ENCODE measurements at places on chromosomes 1 and 21.

GRCh38 chr1:27994060-27994459, 34.3 kb downstream of the XKR8 start:
- peak; percentile 60 for DNase-seq

DNA sequence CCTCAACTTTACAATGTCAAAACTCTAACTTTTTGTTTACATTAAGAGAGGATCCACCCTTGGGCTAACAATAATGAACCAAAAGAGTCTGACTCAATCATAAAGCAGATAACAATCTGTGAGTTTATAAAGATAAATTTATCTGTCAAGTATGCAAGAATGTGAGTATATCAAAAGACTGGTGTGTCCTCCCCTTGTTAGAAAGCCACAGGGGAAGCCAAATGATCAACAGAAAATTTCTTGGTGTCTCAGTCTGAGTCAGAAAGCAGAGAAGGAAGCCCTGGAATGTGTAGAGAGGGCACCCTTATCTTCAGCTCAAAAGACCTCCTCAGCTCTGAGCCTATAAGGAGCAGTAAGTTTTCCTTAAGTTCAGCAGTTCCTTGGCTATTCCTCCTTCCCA, 13.9 kb upstream of the PDIK1L start:
- DNase-seq: no peak

- no peak for DNase-seq
Observed at GRCh38 chr1:76033800-76034475, 40.6 kb upstream of the ST6GALNAC3 start.

DNA sequence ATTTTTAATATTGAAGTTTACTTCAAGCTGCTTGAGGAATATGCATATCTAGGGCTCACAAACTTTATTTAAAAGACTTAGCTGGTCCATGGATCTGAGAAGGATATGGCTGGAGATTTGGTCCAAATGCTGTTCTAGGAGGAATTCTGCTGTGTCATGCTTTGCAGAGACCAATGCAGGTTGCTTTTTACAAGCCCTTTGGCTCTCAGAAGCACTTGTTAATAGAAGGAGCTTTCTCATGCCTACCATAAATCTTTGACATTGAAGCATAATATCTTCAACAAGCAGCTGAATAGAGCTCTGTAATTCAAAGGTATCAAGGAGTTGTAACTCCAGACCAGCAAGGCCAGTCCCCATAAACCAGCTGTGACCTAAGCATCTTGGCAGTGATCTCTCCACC, 299.1 kb downstream of the HHAT start:
- DNase-seq: no peak

GRCh38 chr1:48018799-48019198, 21.6 kb upstream of the TRABD2B start:
- no peak for DNase-seq

- DNase-seq: peak; percentile 71
Observed at GRCh38 chr1:204544321-204544720, 28.1 kb downstream of the MDM4 start.

DNA sequence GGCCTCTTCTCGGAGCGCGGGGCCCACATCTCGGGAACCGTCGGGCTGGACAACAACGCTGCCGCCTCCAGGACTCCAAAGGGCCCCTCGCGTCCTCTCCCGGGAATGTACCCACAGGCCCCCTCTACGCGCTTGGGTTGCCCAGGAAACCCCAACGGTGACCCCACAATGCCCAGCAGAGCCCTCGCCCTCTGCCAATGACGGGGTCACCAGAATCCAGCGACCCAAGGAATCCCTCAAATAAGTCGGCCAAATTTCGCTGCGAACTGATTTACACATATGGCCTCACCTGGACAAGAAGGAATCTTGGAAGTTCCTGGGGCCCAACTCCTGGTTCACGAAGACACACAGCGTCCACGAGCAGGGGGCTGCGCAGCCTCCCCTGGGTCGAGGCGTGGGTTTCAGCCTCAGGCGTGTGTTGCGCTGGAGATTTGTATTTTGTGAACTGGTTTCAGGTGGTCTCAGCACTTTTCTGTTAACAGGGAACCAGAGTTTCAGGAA, 78.1 kb downstream of the DESI2 start:
- DNase-seq: no peak

DNA sequence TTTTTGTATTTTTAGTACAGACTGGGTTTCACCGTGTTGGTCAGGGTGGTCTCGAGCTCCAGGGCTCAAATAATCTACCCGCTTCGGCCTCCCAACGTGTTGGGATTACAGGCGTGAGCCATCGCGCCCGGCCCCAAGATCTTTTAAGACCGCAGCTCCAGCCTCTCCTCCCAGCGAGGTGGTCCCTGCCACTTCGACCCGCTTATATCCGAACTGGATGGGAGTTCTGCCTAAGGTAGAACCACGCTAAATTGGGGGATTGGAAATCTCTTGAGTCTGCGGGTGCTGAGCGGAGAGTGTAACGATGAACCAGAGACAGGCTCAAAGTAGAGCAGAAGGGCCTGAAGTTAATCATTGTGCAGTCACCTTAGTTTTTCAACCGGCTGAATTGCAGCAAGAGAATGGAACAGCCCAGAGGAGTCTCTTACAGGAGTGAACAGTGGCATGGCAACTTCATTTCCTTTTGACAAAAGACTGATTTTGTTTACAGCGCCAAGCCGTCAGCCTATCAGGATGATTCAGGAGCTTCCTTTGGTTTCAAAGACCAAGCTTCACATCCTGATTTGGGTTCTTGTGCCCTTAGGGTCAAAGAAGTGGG, 726 bp upstream of the CYB5R1 start:
- peak; percentile 64 for DNase-seq
